Activated CD4-positive, alpha-beta memory T cell treated with anti-CD3 and anti-CD28 coated beads, Interleukin-2, amount 10 ng/mL, durations not matched to agents 7 days and 5 days (primary cell): ENCODE measurements at places on chromosomes 11 and 22.
A peak's percentile ranks its signal among the peaks of the same experiment; 100 is the strongest.

GRCh38 chr11:19499999-19500398, 212.6 kb upstream of the NAV2 start:
- no peak for DNase-seq

DNA sequence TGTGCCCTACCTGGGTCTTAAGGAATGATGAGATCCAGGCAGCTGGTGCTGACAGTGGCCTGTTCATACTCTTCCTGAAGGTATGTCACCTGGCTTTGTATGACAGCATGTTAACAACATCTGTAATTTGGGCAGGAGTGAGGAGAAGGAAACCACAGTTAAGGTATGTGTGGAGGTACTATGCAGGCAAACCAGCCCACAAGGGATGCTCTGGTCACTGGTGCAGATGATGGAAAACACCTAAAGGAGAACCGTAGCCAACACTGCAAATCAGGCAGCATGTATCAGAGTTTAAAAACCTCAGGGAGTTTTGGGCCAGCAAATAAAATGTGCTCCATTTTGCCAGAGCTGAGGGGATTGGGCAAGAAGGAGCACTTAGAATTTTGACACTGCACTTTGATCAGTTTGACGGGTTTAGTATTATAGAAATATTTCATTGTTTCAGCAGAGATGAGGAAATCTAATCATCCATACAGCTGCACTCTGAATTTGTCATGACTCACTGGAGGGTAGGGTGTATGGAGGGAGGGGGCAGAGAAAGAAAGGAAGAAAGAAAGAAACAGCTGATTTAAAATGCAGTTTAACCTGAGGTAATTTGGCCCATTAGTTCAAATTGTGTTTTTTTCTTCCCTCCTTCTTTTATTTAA, 260.9 kb downstream of the KIRREL3 start:
- DNase-seq: no peak

GRCh38 chr11:73956876-73957653, 6.2 kb downstream of the DNAJB13 start:
- no peak for DNase-seq

DNA sequence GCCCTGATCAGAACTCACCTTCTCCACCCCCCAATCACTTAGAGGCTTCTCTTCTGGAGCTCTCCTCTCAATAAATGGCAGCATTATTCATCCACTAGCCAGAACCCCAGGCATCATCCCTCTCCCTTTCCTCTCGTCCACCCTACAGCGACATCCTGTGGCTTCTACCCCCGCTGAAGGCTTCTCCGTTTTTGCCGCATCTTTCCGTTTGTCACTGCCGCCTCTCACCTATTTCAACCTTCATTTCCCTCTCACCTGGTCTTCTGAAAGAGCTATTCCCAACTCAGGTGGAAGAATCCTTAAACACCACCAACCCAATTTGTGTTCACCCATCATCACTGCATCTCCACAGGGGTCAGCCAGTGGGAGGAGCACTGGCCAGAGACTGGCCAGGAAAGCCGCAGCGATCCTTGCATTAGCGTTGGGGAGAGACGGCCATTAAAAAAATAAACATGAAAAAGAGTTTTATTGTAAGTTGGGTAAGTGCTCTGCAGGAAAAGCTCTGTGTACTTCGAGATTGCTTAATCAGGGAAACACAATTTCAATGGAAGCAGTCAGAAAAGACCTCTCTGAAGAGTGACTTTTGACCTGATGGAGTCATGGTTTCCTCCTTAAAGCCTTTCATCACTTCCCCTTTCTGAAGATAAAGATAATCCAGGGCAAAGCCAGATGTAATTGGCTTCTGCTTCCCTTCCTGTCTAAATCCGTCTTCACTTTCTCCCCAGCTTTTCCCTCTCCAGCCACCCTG, 36.7 kb downstream of the SPATA19 start:
- no peak for DNase-seq

GRCh38 chr11:130070109-130070845, 583 bp downstream of the APLP2 start:
- peak; percentile 61 for DNase-seq

- DNase-seq: no peak
Measured at GRCh38 chr11:122187373-122188165, 71.6 kb upstream of the BLID start.

- no peak for DNase-seq
Measured at GRCh38 chr22:27535452-27535851, 266.1 kb downstream of the MN1 start.

GRCh38 chr11:45936511-45937054, 14.1 kb downstream of the LARGE2 start:
- DNase-seq: no peak

GRCh38 chr11:69172674-69173073, 16.9 kb downstream of the SMIM38 start:
- DNase-seq: no peak

DNA sequence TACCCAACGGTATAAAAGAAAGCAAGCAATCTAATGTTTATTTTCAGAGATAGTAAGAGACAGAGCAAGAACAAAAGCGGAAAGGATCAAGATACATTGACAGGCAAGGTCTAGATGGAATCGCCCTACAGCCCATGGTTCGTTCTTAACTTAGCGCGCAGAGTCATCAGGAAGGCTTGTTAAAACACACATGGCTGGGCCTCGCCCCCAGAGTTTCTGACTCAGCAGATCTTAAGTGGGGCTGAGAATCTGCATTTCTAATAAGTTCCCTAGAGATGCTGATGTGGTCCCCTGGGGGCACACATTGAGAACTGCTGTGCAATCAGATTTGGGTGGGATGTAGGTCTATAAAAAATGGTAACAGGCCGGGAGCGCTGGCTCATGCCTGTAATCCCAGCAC, 35.8 kb upstream of the CHRM4 start:
- DNase-seq: no peak

GRCh38 chr11:46674463-46675287, 25.7 kb downstream of the ARHGAP1 start:
- DNase-seq: peak; percentile 30

DNA sequence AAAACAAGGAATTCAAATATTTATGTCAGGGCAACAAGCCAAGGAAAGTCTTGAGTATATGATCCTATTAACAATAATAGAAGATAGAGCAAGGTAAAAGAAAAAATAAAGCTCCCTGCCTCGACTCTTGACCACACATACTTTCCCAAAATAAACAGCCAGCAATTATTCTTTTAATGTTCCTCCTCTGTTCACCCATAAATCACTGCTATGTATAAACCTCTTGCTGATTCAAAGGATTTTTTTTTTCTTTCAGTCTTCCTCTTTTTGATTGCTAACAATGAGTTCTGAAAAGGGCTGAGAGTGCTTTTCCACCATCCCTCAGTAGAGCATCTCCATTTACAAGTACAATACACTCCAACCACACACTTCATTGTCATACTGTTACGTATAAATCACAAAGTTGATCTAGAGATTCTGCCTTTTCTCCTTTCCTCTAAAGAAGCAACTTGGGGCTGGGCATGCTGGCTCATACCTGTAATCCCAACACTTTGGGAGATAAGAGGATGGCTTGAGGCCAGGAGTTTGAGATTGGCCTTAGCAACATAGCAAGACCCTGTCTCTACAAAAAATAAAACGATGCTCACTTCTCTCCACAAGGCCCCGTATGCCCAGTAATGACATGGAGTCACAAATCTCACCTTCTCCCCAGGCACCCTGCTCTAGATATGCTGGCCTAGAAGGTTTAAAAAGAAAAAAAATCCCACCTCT, 24.0 kb downstream of the RAB30 start:
- DNase-seq: no peak

DNA sequence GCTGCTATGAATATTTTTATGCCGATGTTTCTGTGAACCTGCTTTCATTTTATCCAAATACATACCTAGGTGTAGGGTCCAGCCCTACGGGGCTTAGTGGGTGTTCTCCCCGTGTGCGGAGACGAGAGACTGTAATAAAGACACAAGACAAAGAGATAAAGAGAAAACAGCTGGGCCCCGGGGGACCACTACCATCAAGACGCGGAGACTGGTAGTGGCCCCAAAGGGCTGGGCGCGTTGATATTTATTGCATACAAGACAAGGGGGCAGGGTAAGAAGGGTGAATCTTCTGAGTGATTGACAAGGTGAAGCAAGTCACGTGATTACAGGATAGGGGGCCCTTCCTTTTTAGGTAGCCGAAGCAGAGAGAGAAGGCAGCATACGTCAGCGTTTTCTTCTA, 920.1 kb downstream of the BRD1 start:
- DNase-seq: no peak

GRCh38 chr11:72904016-72904415, 89.8 kb downstream of the ATG16L2 start:
- DNase-seq: no peak

GRCh38 chr11:119673759-119674336, 55.2 kb downstream of the NECTIN1 start:
- peak; percentile 43 for DNase-seq

DNA sequence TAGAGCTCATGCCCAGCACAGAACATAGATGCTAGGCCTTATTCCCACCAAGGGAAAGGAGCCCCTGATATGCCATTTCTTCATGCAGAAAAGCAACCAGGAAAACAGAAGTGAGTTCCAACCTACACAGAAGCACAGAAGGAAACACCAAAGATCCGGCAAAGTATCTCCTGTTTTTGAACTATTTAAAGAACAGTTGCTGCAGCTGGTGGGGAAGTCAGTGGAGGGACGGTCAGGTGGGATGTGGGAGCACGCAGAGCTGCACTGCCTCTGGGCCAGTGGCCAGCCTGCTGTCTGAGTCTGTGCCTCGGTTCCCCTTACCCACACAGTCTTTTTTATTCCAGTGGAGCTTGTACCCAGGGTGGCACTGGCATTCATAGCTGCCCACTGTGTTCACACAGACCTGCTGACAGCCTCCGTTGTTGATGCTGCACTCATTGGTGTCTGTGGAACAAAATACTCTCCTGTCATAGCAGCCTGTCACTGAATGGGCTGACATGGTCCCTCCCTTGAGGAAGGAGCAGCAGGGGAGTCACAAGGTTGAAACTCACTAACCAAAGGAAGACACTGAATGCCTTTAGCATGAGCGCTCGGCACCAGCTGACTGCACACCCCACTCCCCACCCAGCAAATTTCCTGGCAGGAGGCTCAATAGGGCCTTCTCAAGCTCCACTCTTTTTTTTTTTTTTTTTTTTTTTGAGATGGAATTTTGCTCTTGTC, 37.9 kb downstream of the SCUBE2 start:
- DNase-seq: no peak

GRCh38 chr11:11345099-11345498, 8.0 kb downstream of the CSNK2A3 start:
- no peak for DNase-seq

GRCh38 chr22:42688241-42689211, 32.1 kb downstream of the A4GALT start:
- no peak for DNase-seq

DNA sequence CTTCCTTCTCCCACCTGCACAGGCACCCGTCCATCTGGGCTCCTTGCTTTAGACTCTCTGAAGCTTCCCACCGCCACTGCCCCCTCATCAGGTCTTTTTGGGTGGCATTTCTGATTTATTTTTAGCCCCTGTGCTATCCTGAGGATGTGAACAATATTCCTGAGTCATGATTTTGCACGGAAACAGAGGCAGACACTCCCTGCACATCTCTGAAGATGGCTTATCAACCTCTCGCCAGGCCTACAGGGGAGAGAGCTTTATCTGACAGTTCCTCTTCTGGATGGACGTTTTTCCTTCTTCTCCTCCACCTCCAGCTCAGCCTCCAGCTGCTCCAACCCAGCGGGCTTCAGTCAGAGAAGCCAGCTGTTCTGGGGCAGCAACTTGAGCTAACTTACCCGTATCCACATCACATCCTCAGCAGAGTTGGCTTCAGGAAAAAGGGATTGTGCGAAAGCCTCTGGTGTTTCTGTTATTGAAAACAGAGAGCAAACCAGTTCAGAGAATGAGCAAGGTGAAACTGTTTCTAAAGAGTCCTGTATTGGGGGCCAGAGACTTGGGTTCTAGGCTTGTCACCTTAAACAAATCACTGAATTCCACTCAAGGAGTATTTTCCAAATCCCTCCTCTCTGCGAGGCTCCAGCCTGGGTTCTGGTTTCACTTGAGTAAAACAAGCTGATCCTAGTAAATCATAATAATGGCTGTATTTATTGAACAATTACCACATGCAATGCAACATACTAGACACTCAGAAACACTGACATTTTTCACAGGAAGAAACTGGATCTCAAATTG, 33.1 kb upstream of the ETS1 start:
- no peak for DNase-seq

DNA sequence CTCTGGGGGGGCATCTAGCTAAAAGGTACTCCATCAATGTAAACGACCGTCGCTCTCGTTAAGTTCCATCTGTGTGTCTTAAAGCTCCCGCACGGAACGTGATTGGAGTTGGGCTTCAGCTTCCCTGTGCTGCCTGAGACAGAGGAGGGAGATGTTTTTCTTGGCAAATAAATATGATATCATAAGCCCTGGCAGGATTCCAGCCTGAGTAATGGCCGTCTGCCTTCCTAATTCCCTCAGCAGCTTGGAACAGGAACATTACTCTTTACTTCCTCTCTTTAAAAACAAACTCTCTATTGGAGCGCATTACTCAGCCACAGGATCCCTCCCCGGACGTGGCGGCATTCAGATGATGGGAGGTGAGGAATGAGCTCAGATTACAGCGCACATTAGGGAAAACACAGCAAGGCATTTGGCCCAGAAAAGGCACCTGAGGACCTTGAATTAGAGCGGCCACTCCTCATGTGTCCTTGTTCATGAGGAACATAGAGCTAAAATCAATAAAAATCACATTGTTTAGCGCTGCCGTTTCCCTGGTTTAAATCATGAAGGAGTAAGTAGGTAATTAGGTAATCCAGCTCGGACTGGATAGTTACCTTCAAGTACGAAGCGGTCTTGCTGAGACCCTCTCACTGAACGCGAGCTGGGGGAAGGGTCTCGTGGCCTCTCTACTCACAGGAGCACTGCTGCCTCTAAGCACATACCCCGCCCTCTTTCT, 230.4 kb downstream of the ST3GAL4 start:
- no peak for DNase-seq

GRCh38 chr11:4527926-4528325, 17.1 kb upstream of the OR52M1 start:
- DNase-seq: no peak

DNA sequence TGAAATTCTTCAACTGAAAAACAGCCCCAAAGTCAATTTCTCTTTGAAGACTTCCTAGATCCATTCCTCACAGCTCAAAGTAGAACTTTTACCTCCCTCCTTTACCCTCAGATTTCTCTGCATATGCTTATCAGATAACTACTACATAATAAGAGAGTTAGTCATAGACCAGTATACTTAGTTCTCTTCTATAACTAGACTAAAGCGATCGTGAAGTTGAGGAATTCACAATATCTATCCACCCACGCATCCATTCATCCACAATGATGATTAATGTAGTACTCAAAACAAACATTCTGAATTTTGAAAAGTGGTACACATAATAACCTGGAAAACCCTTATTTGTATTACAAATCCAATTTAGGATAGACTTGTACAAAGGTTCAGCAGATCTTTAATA, 800.9 kb upstream of the TENM4 start:
- DNase-seq: no peak

- DNase-seq: peak; percentile 35
Measured at GRCh38 chr22:25564979-25565677, 653 bp downstream of the GRK3 start.

- DNase-seq: no peak
Measured at GRCh38 chr11:94851864-94852636, 83.9 kb downstream of the AMOTL1 start.
